ENCODE measurements at places on chromosomes 1 and 21.

GRCh38 chr1:31531177-31531999 is 44.9 kb upstream of the TINAGL1 start:
- no peak for DNase-seq

- DNase-seq = no peak
Measured at GRCh38 chr1:110151175-110151669, 928 bp downstream of the SLC6A17 start.

- no peak for DNase-seq
Measured at GRCh38 chr1:247531937-247532336, 4.3 kb downstream of the OR2C3 start.

DNA sequence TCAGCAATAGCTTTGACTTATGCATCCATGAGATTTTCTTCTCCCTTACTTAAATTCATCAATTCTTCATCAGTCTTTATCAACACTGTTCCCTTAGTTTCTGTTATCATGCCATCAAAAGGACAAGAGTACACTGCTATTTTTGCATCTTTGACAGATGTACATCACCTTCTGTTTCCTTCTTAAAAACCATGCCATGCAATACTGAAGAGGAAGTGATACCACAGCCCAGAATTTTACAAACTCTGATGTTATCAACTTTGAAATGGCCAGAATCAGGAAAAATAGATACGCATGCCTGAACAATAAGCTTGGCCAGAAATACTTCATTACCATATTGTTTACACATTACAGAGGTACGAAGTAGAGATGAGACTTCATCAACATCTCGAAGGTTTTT is 21.1 kb downstream of the FMO5 start:
- DNase-seq = peak; percentile 14

- DNase-seq = no peak
Measured at GRCh38 chr1:162656266-162656665, 24.0 kb downstream of the DDR2 start.

DNA sequence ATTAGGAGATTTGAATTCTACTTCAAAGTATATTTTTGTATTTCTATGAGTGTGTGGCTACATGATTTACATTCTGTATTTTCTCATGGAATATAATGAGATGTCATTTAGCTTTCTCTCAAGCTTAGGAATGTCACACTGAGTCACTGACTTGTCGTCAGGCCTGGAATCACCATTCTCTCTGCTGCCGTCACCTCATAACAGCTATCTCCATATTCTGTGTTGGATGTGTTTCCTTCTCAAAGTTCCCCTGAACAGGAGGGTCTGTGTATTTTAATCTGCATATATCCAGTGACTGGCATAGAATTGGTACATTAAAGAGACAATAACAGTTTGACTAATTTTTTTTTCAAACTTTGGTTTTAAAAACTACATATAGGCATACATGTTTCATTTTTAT is 35.9 kb downstream of the LYPLAL1 start:
- DNase-seq = no peak

- peak; percentile 12 for DNase-seq
Measured at GRCh38 chr1:15246960-15247614, at the start of gene FHAD1. FHAD1 (plus strand) TSS chr1:15247223; CDS start chr1:15251785, 4,562 bp downstream.

- no peak for DNase-seq
Measured at GRCh38 chr1:190147616-190148015, 330.0 kb downstream of the BRINP3 start.

Data from NB4 (cell line).